ELF-1 (cell line): ENCODE measurements at places on chromosomes 11 and 22.

- no peak for DNase-seq
These were observed 1.1 kb downstream of the GATD1 start for GRCh38 chr11:776263-776560.

- DNase-seq = no peak
These were observed 40.4 kb downstream of the ETS1 start for GRCh38 chr11:128546916-128547315.

- peak; percentile 68 for DNase-seq
These were observed 870 bp upstream of the CTTN start for GRCh38 chr11:70397336-70397982.

GRCh38 chr11:92226331-92227229 lies 2.0 kb downstream of the FAT3 start:
- peak; percentile 64 for DNase-seq

DNA sequence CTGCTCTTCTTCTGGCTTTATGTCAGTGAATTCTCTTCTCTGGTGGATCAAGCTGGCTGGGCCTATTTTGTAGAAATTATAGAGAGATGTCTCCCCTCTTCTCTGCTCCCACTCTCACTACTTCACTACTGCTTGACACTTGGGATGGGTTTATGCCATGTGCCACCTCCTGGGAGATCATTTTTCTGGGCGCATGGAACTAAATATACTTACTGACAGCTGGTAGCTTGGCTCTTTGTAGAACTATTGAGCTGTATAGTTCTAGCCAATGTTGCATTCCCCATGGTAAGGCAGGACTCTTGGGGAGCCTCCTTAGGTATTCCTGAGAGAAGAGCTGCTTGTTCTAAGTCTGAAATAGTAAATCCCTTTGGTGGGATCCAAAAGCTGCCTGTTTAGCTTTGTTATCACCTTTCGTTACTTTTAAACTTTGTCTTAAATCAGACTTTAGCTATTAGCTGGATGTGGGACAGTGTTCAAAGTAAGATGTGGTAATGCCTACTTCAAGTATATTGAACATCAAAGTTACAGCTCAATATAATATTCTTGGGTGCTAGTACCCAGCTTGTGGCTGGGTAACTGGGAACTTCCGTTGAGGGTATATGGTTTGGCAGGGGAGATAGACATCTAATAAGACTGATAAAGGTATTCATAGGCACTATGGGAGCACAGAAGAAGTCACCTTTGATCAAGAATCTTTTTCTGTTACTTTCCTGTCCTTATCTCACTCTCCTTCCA lies 87.5 kb upstream of the RRM1 start:
- DNase-seq = no peak

DNA sequence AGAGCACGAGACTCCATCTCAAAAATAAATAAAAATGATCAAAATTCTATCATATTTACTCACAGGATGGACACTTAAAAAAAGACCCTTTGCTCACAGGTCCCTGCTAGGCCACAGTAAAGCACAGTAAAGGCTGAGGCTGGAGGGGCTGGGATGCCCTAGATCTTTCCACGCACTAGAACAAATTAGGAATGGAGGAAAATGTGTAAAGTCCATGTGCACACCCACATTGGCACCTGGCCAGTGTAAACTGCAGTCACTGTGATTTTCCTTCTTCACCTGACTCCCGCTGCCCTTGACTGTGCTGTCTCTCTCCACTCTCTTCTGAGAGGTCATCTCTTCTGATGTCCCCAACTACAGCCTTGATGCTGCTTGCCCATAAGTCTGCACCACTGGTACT lies 195.5 kb downstream of the EFCAB6 start:
- no peak for DNase-seq

DNA sequence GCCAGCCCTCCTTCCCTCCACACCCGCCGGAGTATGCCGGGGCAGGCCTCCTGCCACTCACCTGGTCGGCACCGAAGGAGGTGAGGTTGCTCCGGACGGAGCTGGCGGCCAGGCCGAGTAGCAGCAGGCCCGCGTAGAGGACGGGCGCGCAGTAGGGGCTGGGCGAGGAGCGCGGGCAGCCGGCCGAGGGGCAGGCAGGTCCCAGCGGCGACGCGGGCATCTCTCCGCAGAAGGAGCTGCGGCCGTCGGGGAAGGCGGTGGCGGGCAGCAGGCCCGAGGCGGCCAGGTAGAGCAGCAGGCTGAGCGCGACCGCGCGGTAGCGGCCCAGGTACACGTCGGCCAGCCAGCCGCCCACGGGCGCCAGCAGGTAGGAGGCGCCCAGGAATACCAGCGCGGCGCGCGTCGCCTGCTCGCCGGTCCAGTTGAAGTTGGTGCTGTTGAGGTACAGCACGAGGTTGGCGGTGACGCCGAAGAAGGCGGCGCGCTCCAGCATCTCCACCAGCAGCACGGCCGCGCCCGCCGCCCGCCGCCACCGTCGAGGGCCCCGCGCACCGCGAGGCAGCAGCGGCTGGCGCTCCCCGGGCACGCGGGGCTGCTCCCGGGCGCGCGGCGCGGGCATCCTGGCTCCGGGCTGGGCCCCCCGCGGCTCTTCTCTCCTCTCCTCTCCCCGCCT lies 907 bp downstream of the SLC15A3 start:
- peak; percentile 43 for DNase-seq

- DNase-seq = no peak
These were observed 75.6 kb downstream of the BRD1 start for GRCh38 chr22:49751966-49752597.

DNA sequence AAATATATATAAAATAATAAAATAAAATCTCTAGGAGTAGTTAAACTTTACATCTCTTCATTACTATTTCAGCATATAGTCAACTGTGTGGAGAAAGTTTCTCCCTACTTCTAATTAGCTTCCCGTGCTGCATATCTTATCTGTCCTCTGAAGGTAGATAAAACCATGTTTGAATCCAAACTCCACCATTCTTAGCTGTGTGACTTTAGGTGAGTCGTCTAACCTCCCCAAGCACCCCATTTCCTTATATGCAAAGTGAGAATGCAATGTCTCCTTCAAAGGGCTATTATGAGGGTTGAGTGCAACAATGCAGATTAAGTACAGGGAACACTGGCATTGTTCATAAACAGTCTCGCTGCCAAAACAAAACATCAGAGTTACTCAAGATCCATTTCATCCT lies 80.8 kb upstream of the DRD2 start:
- no peak for DNase-seq

DNA sequence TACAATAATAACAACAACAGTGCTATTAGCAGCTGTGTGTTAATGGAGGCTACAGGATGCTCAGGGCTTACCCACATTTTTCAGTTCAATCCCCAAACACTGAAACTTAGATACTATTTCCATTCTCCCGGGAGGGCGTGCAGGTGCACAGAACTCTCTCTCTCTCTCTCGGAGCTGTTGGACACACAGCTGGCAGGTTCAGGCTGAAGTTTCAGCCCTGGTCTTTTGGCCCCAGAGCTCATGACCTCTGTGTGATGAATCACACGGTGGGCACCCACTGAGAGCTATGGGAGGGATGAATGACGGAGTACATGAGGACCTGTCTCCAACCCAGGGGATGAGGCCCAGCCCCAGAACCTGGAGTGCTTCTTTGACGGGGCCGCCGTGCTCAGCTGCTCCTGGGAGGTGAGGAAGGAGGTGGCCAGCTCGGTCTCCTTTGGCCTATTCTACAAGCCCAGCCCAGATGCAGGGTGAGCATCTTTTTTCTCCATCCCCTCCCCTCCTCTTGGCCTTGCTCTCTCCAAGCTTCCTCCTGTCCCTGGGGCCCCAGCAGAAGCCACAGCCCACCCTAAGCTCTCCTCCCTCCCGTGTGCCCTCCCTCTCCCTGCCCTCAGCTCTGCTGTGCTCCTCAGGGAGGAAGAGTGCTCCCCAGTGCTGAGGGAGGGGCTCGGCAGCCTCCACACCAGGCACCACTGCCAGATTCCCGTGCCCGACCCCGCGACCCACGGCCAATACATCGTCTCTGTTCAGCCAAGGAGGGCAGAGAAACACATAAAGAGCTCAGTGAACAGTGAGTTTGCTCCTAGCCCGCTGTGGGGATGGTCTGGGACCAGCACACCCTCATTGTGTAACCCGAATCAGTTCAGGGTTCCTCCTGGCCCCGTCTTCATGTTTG lies 16.9 kb downstream of the CSF2RB start:
- DNase-seq = no peak

DNA sequence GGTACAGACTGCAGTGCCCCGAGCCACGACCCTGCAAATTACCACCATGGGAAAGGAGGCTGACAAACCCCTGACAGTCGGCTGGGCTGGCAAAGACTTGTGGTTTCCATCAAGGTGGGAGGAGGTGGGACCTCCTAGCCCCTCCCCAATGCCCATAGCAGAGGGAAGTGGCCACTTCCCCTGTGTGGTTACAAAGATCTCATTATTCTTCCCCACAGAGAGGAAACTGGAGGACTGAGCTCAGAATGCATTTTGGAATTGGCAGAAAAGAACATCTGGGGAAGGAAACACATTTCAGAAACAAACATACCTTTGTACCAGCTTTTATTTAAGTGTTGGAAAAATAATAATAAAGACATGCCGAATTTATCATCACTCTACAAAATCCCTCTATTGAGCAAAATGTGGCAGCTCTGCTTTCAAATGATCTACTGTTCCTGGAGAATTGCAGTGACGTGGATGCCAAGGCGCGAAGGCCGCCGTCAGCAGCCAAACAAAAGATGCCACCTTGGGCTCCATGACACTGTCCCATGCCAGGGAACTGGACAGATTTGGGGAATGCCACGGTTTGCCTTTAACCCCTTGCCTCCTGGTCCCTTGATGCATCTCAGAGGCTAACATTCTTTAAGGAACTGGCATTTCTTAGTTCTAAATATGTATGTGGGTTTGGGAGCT lies 169.6 kb downstream of the CRYBB2 start:
- DNase-seq = no peak

DNA sequence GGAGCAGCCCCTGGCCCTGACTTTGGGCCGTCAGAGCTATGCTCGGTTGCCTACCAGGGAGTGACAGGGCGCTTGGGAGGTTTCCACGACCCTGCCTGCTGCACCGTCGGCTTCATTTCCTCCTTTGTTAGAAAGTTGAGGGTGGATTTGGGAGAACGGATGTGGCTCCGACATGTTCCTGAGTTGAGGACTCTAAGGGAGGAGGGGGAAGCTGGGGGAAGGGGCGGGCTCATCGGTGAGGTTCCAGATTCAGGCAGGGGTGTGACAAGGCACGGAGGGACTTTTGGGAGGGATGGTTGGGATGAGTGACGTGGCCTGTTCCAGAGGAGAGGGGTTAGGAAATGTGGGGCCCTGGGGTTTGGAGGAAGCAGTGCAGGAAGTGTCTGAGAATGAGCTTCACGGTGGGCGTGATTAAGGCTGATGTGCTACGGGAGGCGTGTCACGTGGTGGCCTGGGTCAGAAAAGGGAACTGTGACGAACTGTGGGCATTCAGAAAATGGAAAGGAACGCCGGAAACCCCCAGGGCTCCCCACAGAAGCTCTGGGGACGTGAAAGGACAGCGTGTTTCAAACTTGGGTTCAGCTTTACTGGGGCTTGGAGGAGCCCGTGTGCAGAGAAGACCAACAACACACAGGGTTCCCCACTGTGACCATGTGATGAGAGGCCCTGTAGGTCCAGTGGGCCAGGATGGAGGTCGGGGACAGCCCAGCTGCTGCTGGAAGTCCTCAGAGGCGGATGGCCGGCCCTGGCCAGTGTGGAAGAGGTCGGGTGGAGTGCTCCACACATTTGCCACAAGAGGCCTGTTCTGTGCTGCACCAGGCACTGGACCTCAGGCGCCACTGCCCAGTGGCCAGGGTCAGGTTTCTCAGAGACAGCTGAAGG lies 2.8 kb downstream of the PARVB start:
- DNase-seq = peak; percentile 35

DNA sequence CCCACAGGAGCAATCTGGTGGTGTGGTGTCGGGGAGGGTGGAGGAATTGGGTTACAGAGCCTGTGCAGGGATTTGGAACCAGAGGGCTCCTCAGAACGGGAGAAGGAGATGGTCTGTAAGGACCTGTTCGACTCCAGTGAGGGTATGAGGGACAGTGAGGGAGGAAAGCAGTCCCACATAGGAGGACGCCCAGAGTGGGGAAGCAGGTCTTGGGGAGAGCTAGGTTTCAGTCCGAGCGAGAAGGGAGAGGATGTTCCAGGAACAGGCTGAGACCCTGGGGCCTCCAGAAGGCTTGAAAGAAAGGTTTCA lies 32.0 kb upstream of the GNAZ start:
- DNase-seq = no peak

DNA sequence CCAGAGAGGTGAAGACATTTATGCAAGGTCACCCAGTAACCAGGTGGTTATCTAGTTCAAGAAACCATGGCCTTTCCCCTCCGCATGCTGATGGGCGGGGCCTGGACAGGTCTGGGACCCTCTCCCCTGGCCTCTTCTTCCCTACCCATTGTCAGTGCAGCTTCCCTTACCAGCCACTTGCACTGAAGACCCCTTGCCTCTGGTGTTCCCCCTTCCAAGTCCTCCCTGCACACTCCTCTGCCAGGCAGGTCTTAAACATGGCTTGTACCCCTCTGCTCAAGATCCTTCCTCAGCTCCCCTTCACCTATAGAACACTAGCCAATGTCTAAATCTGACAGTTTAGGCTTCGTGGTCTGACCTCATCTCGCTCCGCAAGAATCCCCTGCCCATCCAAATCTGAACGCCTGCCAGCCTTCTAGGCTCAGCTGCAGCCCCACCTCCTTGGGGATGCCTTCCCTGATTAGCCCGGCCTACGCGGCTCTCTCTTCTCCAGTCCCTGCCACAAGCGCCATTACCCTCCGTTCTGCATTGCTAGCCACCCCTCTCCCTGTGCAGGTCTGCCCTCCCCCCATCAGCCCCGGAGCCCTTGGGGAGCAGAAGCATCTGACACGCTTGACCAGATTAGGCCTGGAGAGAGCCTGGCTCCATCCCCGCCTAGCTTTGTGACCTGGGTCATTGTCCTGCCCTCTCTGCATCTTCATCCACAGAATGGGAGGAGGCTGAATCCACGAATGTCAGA lies 213.8 kb downstream of the DSCAML1 start:
- no peak for DNase-seq

DNA sequence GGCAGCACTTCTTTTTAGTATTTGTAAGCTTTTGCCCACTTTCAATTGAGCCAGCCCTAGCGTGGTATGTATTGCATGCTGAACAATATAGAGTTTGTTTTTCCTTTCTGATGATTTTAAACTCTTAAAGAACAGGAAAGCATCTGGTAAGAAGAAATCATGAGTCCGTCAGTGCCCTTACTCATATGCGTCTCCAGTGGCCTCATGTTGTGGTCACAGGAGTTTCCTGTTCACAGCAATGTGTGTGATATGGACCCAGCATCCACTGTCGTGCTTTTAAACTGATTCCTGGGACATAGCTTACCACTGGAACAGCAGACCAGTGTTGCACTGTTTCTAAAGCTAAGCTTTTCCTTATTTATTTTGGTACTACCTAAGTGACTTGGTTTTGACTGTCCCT lies 40.1 kb downstream of the BID start:
- no peak for DNase-seq
